Stimulated activated CD4-positive, alpha-beta T cell treated with anti-CD3 and anti-CD28 coated beads, Interleukin-1b, Interleukin-23, amount 100 ng/mL, for 1 hour (primary cell): ENCODE measurements at places on chromosomes 5 and 9.

DNA sequence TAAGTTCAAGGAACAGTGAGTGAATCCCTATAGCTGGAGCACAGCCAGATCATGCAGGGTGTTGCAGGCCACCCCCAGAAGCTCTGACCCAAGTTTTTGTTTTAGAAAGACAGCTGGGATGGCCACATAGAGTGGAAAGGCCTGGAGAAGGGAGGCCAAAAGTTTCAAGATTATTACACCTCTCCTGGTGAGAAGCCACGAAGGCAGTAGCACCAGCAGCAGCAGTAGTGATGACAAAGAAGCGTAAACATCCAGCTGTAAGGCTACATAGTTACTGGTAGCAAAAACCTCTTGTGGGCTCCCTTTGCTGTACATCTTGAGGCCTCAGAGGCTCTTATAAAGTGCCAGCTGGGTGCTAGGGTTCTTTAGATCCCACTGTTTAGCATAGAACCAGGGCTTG lies 11.8 kb downstream of the ADAMTSL1 start:
- no peak for DNase-seq

GRCh38 chr5:55159763-55160492 lies at the start of gene GPX8:
TSS of gene GPX8 (plus strand) at chr5:55160171. CDS start at chr5:55160193, 22 bp downstream.
- no peak for DNase-seq

- no peak for DNase-seq
Observed at GRCh38 chr5:143860211-143860610, 48.2 kb downstream of the HMHB1 start.

GRCh38 chr5:112549127-112549526 lies 130.1 kb upstream of the EPB41L4A start:
- no peak for DNase-seq

- no peak for DNase-seq
Observed at GRCh38 chr5:41522193-41522786, 11.9 kb upstream of the PLCXD3 start.

DNA sequence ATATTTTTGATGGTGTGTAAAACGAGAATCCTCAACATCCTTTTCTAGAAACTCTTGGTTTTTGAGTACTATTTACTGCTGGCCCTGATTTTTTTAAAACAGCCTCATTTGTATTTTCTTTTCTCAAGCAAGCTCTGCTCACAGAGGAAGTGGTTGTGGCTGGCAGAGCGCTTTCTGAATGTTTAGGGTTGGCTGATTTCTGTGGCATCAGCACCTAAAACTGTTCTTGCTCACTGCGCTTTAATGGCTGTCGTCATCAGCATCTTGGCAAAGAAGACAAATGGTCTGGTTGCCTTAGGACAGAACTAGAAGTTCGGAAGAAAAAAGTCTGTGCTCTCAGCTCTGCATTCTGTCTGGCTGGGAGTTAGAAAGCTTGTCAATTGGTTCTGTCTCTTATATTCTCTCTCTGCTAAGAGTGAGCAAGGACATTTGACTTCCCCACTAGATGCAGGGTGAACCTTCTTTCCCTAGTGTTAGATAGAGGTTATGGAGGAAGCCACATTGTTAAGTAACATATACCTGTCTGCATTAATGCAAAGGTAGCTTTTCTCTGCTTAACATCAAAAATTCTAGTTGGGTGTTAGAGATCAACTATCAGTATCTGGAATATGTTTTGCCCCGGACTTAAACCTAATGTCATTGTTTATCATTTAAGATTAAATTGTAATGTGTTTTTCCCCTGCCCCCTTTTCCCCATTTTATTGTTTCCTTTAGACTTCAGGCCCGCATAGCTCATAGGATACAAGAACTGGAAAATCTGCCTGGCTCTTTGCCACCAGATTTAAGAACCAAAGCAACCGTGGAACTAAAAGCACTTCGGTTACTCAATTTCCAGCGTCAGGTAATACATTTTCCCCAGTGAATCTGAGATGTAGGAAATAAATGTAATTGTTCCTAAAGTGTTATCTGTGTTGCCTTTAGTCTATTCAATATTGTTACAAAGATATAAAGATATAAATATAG lies 39.0 kb downstream of the SMARCA2 start:
- peak; percentile 18 for DNase-seq

GRCh38 chr5:112333331-112333781 lies 85.7 kb downstream of the EPB41L4A start:
- DNase-seq: no peak

GRCh38 chr9:84709056-84709455 lies 39.5 kb downstream of the NTRK2 start:
- DNase-seq: no peak

DNA sequence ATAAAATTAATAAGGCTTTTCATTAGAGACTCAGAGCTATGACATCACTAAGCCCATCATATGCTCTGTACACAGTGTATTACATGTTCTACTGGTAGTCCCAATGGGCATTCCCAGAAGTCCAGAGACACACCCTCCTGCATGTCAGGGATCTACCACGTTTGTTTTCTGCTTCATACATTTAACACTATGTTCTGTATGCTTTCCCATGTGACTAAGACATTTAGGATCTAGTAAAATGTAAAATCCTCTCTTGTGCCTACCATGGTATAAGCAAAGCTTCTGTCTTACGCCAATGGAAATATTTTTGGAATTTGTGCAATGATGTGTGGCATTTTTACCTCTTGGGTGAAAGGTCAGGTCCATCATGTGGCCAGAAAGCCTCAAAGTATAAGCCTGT lies 192.4 kb downstream of the ADAMTSL1 start:
- no peak for DNase-seq

- DNase-seq: no peak
Observed at GRCh38 chr9:115340314-115340713, 222.4 kb upstream of the TNC start.

DNA sequence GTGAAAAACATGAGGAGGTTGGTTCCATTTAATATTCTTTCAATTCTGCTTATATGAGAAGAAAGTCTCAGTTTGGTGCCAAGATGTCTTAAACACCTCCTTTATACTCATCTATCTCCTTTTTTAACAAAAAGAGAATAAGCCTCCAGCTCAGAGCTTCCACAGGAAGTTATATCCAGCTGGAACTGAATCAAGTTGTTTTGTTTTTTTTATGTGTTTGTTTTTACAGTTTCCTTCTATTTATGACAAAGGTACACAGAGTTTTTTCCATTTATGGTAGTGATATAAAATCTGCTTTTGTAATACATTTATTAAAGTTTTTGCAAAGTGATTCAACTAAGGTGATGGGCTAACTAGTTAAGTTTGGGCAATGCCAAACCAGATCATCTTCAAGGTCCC lies 10.4 kb downstream of the SPARC start:
- no peak for DNase-seq

DNA sequence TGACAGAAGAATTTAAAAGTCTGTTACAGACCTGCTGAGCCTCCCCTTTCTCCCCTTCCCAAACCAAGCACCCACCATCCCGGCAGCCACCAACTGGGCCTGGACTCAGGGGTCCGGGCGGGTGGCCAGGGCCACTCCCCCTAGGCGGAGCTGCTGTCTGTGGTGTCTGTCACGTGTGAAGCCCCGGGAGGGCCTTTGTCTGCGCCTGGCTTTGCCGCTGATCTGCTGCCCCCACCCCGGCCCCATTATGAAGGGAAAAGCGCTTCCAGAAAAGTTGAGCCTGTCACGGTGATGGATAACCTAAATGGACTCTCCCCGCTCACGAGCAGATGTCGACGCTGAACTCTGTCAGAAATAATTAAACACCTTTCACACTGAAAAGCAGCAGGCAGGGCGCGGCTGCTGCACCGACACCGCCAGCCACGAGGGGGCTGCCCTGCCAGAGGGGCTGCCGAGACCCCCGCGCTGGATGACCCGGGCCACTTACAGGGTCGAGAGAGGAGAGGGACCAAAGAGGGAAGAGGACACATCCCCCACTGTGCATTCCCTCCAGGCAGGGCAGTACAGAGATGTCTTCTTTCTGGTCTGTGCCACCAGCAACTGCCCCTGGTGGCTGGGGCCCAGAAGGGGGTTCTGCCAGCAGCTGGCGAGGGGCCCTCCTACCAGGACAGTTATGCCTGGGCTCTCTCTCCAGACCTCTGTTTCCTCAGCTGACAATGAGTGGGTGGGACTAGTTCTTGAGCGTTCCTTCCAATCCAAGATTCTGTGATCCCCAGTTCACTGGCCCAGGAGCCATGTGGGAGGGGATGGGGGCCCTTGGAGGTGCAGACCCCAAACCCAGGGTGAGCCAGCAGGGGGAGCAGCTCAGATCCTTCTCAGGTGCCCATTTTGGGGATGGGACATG lies 36.0 kb upstream of the BARHL1 start:
- no peak for DNase-seq

DNA sequence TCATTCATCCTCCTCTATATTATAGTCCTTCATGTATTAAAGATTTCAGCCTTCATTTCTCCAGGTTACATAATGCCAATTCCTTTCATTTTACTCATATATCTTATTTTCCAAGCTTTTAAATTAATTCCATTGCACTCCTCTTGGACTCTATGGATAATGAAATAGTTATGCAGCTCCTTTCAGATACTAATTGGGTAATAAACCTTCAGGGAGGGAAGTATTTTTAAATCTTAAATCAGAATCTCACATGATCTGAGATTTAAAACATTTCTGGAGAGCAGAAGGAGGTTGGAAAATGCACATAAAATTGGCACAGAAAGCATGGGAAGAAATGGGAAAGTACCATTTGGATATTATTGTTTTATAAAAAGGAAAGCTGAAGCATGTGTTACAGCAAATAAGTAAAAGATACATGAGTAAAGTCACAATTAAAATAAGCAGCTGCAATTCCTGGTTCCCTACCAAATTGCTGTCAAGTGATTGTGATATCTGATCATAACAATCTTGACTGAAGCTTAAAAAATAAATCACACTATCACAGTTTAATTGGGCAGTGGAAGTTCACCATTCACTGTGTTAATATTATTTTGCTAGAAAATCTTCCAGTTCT lies 257.9 kb upstream of the NREP start:
- DNase-seq: no peak

DNA sequence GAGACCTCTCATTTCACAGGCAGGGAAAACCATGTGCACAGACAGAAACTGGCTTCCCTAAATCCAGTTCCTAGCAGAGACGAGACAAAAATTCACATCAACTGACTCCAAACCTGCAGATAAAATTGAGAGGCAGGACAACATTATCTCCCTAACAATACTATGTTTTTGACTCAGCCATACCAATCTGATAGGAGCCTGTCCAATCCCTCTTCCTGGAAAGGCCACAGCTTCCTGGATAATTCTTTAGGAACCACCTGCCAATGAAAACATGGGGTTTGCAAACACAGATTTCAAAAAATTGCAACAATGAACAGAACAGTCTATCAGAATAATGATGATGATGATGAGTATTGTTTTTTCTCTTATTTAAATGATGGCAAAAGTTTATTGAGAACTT lies 22.4 kb downstream of the SH3TC2 start:
- no peak for DNase-seq

GRCh38 chr9:133122935-133123611 lies 2.0 kb upstream of the RALGDS start:
- DNase-seq: no peak

DNA sequence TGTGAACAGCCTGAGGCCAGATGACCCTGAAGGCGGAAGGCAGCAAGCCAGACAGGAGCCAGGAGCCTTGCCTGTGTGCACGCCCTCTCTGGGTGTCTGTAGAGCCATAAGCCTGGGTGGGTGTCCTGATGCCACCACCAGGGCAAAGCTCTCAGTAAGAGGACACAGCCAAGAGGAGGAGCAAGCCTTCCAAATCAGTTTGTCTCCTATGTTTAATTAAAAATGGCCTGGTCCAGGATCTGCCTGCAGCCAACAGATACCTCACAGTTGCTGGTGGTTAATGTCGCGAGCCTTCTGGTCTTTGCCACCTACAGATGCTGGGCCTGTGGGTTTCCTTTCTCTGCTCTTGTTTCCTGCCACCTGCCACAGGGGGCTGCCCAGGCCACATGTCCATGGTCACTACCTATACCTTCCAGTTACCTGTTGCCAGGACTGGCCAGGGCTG lies 56.9 kb downstream of the SYK start:
- DNase-seq: no peak

GRCh38 chr5:147617191-147617606 lies 107.3 kb upstream of the DPYSL3 start:
- no peak for DNase-seq

GRCh38 chr5:132006331-132007120 lies 4.9 kb downstream of the ACSL6 start:
- no peak for DNase-seq

- DNase-seq: no peak
Observed at GRCh38 chr5:59446356-59446755, 447.2 kb downstream of the PDE4D start.

DNA sequence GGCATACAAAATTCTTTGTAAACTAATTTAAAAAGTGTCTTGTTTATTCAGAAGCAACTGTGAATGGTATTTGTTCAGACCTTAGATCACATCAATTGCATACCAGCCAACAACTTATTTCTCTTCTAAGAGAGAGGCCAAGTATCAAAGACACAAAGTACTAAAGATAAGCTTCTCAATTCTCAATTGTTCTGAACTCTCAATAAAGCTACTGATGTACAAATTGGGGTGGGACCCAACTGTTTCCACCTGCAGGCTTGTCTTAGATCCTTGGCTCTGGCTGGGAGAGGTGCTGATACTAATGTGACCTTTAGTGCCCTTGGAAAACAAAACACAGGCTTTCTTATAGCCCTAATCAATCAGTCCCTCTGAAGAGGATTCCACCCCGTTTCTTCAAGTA lies 22.1 kb downstream of the XRCC4 start:
- no peak for DNase-seq

DNA sequence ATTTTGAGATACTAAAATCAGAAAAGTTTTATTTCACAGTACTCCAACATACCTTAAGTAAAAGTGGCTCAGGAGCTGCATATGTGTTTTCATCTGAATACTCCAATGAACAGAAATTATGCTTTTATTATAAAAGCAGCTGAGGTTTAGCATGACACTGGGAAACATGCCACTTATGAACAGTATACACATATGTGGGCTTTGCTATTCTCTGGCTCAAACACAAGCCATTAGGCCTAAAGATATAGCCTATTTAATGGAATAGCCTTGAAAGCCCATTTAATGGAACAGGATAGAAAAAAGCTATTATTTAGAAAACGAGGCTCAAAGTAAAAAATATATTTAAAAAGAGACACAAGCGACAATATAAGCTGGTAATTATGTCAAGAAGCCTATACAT lies 74.1 kb downstream of the SLC38A9 start:
- DNase-seq: no peak

DNA sequence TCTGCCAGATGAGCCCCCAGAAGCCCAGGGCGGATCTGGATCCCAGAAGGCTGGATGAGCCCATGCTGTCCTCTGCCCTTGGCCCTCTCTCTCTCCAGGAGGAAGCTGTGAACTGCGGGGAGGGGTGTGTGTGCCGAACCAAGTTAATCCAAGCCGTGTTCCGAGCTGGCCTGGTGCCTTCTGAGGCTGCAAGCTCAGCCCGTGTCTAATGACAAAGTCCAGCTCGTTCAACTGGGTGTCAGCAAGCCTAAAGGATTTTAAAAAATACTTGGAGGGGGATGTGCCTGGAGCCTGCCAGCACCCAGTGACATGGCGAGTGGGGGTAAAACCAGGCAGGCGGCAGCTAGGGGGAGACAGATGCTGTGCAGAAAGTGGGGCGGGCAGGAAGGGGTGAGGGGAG lies 8.0 kb downstream of the STC2 start:
- DNase-seq: no peak

DNA sequence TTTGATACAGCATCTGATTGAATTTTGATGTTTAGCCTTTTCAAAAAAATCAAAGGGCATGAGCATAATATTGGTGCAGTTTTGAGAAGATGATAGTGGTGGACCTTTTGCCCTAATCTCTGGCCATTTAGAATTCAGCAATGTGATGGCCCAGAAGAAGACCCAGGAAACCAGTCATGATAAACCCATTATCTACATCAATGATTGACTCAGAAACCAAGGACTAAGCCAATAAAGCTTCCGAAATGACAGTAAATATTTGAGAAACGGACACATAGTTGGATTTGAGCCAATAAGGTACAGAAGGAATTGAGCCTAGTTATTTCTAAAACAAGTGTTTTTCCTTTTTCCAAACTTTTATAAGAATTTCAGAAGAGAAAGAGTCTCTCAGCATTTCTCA lies 1158.8 kb upstream of the DMAC1 start:
- no peak for DNase-seq
